C1 segment of cervical spinal cord (tissue), 14 donors: ENCODE measurements at places on chromosomes 16 and 17.

- no peak for DNase-seq
Observed at GRCh38 chr16:87830673-87831420, 38.5 kb downstream of the SLC7A5 start.

DNA sequence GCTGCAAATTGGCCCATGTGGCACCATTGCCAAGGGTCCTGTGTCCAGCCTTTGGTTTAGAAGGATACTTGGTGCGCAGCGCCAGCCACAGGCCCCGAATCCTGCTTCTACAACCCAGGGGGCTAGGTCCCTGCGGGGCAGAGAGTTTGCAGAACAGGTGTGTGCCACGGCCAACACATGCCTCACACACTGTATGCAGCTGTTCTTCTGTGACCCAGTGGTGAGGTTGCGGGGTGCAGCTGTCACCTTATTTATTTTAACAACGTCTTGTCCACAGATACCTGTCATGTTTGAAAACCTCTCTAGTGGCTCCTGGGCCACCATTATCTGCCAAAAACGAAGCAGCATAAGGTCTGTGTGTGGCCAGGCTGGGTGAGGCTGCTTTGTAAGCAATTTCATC lies 11.6 kb downstream of the CBFA2T3 start:
- no peak for DNase-seq

DNA sequence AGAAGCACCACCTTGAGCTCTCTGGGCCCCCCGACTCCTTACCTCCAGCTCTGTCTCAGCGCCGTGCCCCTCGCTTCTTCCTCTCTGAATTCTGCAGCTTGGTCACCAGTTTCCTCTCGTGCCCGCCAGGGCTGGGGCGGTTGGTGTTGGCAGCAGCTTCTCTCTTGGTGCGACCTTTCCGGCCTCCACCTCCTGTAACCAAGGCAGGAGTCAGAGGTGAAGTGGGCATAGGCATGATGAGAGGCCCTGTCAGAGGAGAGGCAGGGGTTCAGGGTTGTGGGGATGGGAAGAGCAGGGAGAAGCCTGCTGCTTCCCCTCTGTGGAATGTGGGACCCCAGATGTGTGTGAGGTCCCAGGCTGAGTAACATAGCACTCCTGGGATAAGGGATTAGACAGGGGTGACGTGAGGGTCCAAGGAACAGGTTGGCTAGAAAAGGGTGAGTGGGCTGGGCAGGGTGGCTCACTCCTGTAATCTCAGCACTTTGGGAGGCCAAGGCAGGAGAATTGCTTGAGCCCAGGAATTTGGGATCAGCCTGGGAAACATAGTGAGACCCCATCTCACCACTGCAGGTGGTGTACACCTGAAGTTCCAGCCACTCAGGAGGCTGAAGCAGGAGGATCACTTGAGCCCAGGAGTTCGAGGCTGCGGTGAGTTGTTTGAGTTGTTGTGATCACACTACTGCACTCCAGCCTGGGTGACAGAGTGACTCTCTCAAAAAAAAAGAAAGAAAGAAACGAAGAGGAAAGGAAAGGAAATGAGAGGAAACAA lies 626 bp downstream of the NUPR1 start:
- DNase-seq, result no peak

GRCh38 chr17:49498029-49498615 lies 3.0 kb downstream of the NGFR start:
- no peak for DNase-seq

DNA sequence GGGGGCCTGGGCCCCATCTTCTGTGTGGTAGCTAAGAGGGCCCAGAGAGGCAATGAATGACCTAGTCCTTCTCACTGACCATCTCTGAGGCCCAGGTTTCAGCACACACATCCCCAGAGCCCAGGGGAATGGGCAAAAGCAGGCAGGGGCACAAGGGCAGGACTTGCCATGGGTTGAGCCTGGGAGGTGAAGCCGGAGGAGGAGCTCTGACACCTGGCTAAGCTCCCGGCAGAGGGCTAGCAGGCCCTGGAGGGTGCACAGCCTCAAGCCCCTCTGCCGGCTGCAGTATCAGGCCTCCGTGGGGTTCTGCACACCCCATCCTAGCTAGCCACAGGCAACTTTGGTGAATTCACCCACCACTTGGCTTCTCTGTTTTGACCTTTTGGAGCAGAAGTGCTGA lies 5.3 kb downstream of the SRCIN1 start:
- no peak for DNase-seq

- no peak for DNase-seq
Observed at GRCh38 chr17:146983-147761, 9.8 kb downstream of the SCGB1C2 start.

- DNase-seq, result no peak
Observed at GRCh38 chr16:83701494-83701893, 106.3 kb upstream of the HSBP1 start.
